ENCODE measurements at places on chromosomes 7 and 10.

DNA sequence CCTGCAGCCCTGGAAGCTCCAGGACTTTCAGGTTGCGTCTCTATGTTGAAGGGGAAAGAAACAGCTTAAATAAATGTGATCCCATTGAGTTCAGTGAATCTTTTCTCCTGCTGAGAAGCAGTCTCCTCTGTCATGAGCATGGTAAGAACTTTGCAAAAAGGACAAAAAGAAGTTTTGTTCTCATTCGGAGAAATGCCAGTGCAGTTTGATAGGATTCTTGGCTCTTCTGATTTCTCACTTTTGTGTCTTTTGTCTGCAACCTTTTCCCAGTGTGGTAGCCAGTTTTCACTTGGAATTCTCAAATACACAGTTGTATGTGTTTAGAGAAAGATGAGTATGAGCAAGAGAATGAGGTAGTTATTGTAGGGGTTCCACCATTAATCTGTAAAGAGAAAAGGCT is 64.3 kb downstream of the AP3M1 start:
- no peak for DNase-seq

GRCh38 chr7:44195889-44196288 is 4.9 kb upstream of the YKT6 start:
- no peak for DNase-seq

GRCh38 chr7:120793213-120793936 is 64.6 kb downstream of the TSPAN12 start:
- no peak for DNase-seq

DNA sequence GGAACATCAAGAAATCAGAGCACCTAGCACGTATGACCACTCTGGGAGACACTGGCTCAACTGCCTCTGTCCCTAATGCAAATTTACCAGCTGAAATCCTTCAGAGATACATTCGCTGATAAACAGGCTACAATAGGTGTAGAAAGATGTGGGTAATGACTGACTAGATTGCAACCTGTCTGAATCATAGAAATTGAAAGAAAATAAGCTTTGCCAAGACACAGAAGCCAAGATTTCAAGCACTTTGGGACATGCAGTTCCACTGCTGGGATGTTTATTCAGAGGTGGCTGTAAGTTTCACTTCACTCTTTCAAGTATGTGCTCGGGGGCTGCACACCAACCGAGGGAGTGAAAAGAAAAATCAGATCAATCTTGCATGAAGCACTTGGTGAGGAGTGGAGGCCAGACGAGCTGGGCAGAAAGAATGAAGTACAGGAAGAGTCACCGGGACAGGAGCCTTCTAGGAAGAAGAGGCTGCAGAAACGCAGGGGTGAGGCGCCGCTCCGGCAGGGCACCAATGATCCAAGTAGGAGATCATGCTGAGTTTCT is 276.7 kb downstream of the PARD3 start:
- DNase-seq: no peak

- DNase-seq: no peak
These were observed 695.1 kb downstream of the TNS3 start for GRCh38 chr7:46886669-46887374.

GRCh38 chr10:49135575-49136313 is 1.9 kb upstream of the FAM170B start:
- DNase-seq: peak; percentile 55
